ENCODE measurements at places on chromosomes 3 and 15.

GRCh38 chr3:27666272-27666671 is 55.9 kb downstream of the EOMES start:
- DNase-seq = no peak

GRCh38 chr3:184710870-184711492 is 883 bp downstream of the MAGEF1 start:
- DNase-seq = peak; percentile 28

- DNase-seq = no peak
These were observed 22.9 kb upstream of the TRA2B start for GRCh38 chr3:185960522-185961288.

DNA sequence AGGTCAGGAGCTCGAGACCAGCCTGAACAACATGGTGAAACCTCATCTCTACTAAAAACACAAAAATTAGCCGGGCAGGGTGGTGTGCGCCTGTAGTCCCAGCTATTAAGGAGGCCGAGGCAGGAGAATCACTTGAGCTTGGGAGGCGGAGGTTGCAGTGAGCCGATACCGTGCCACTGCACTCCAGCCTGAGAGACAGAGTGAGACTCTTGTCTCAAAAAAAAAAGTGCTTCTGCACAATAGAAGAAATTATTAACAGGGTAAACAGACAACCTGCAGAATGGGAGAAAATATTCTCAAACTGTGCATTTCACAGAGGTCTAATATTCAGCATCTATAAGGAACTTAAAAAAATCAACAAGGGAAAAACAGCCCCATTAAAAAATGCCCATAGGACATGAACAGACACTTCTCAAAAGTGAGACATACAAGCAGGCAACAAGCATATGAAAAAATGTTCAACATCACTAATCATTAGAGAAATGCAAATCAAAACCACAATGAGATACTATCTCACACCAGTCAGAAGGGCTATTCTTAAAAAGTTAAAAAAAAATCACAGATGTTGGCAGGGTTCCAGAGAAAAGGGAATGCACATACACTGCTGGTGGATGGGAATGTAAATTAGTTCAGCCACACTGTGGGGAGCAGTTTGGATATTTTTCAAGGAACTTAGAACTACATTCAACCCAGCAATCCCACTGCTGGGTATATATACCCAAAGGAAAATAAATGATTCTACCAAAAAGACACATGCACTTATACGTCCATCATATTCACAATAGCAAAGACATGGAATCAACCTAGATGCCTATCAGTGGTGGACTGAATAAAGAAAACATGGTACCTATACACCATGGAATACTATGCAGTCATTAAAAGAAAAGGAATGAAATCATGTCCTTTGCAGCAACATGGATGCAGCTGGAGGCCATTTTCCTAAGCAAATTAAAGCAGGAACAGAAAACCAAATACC is 75.5 kb downstream of the MSL2 start:
- DNase-seq = no peak

GRCh38 chr15:45842151-45842550 is 207.3 kb downstream of the SQOR start:
- no peak for DNase-seq

DNA sequence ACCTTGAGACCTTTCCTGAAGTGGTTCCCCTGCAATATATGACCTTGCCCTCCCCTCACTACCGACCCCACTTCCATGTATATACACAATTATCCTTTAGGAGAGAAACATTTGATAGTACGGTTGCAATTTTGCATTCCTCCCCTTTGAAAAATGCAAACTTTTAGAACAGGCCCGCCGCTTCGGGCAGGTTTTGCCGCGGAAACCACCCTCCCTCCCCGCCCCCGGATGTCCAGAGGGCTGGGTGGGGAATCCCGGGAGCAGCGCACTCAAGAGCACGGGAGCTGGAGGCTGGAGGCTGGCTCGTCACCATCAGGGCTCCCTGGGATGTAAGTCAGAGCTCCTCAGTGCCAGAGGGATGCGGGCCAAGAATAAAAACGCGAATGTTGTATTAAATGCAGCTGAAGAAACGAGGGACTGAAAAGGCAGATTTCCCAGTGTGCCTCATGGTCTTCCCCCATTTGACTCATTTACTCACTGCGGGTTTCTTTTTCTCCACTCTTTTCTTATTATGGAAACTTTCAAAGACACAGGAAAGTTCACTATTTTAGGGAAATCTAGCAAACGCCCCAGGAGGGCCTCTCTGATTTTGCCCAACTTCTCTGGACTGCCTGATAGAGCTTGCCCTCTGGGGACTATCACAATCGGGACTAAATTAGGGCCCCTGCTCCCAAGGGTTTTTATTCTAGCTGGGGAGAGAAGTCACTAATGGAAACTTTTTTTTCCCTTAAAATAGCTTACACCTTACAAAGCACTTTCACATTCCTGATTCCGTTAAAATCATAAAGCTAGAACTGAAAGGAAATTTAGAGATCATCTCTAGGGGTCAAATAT is 2.9 kb upstream of the USP3 start:
- DNase-seq = peak; percentile 82

DNA sequence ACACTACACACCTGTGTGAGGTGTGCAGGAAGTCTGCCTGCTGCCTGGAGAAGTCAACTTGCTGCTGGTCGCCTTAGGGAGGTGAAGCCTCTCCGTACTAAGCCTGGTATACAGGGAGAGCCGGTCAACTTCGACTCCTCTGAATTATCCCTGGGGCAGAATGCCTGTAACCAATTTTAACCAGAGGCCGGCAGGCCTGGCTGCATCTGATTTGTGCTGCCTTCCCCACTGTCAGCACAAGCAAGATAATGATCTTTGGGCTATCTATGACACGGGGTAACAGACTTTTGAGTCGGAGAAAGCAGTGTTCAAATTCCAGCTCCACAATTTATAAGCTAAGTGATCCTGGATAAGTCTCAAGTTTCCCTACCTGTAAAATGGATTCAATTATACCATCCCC is 42.3 kb downstream of the MAGEF1 start:
- no peak for DNase-seq

GRCh38 chr15:60074181-60074885 is 70.2 kb downstream of the FOXB1 start:
- no peak for DNase-seq

GRCh38 chr3:184815046-184815930 is 3.3 kb downstream of the VPS8 start:
- DNase-seq = peak; percentile 88

DNA sequence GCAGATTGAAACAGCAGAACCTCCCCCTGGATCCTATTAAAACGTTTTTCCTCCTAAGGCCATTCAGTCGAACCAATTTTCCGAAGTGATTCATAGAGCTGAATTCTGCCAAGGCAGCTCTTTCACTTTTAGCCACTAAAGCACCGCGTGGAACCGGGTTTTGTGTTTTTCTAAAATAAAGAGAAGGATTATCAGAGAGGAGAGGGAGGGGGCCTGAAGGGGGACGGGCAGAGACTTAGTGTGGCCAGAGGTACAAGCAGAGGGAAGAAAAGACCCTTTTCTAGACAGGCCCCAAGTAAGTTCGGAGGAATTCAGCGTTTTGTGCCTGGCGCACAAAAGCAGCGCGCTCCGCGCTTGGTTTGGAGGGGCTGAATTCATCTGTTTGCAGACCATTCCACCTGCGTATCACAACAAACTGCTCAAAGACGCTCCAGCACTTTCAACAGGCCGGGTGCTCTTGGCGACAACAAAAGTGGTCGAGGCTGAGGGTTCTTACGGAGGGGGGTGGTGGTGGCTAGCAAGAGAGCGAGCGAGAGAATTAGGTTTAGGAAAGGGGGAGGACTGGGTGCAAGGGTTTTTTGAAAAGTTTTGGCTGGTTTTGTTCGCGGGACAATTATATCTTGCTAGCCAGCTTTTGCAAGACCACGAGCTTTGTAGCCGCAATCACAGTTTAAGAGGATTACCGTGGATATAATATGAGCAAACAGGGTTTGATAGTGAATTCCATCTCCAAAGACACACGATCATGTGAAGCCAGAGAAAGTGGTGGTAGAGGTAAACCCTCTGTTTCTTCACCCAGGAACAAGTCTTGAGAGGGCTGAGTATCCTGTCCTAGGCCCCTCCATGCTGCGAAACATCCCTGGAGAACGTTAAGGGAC is 1.2 kb upstream of the FEZF2 start:
- DNase-seq = no peak

DNA sequence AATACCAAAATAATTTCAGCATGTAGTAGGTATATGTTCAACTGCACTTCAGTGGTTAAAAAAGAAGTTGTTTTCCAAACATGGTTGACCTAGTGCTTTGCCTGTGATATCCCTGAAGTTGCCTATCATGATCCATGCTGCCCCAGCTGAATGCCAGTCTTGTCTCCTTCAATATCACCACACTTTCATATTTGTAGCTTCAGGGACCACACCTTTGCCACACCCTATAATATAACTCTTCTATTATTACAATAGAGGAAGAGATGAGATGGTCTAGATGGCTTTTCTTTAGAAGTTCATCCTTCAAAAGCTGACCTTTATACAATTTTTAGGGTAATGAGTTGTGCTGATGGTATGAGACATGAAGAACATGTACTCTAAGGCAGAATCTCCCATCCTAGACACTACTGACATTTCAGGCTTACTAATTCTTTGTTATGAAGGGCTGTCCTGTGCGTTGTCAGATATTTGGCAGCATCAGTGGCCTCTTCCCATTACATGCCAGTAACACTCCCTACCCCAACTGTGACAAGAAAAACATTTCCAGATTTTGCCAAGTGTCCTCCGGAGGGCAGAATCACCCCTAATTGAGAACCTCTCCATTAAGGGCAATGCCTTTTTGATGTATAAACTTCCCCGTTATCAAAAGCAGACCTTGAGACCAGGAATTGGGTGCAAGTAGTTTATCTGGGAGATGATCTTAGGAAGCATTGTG is 76.2 kb upstream of the PLCL2 start:
- DNase-seq = no peak

DNA sequence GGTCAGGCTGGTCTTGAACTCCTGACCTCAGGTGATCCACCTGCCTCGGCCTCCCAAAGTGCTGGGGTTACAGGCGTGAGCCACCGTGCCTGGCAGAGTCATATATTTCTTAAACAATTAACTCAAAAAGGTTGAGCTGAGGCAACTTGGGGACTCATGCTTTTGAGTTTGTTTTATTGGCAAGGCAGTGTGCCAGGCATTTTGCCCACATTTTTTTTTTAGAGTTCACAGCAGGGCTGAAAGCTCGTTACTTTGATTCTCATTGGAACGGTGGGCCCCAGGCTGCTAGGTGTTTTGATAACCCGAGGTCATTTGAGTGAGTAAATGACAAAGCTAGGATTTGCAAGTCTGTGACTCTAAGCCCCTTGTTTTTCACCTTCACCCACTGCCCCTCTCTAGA is 76.2 kb downstream of the CCK start:
- no peak for DNase-seq

DNA sequence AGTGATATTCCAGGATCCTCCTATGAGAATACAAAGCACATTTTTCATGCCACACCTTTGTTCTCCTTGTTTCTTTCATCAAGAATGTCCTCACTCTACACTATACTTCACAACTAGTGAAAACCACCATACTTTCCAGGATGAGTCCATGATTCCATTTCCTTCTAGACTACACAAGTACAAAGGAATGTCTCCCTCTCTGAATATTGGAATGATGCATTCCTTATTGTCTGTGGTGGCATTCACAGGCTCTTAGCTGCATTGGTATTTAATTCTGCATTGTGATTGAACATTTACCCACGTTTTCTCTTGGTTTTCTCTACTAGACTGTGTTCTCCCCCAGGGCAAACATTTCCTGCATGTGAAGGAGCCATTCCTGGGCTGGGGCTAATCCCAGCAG is 217.5 kb downstream of the RAP2B start:
- DNase-seq = no peak

DNA sequence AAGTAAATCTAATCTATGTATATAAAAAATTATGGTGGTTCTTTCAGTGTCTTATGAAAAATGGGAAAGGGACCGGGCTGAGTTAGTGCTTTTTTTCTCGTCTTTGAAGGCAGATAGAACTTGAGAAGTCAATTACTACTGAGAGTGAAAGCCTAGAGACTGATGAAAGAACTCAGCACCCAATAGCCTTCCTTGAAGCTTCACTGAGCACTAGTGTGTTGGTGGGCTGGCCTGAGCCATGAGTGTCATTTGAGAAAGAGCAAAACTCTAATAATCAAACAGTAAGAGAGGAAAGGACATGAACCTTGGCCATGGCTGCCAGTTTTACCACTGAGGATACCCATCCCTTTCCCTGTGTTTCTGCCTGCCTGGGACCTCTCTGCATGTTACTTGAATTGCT is 428.3 kb upstream of the RASGRP1 start:
- DNase-seq = no peak

DNA sequence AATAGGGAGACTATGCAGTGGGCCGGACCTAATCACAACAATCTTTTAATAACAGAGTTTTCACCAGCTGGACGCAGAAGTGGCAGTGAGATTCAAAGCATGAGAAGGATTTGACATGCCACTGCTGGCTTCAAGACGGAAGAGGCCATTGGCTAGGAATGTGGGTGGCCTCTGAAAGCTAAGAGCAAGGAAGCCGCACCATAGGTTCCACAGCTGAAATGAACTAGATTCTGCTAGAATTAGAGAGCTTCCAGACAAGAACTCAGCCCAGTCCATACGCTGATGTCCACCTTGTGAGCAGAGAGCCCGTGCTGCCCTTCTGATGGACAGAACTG is 6.9 kb upstream of the NCBP2 start:
- DNase-seq = no peak

DNA sequence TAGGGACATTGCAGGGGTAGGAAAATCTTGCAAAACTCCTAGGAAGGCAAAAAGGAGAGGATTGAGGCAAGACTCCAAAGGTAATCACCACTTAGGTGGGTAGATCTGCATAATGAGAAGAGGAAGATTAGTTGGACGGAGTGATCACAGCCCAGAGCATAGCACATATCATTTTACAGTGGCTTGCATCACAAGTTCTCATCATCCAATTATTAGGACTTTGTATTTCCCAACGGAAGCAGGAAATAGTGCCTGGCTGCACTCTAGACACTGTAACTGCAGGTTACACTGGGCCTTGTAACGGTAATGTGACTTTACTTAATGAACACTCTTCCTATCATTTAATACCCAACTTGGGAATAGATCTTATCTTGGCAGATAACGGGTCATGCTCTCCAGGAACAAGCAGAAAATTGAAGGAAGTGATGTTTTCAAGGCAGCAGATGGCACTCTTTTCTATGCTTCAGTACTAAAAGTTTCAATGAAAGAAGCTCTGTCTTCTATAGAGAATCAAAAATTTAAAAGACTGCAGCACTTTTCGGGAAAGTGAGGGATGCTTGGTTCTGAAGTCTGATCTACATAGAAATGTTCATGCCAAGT is 101.9 kb upstream of the KCNMB2 start:
- DNase-seq = peak; percentile 46

GRCh38 chr3:88235102-88235501 is 85.3 kb downstream of the C3orf38 start:
- DNase-seq = peak; percentile 21

DNA sequence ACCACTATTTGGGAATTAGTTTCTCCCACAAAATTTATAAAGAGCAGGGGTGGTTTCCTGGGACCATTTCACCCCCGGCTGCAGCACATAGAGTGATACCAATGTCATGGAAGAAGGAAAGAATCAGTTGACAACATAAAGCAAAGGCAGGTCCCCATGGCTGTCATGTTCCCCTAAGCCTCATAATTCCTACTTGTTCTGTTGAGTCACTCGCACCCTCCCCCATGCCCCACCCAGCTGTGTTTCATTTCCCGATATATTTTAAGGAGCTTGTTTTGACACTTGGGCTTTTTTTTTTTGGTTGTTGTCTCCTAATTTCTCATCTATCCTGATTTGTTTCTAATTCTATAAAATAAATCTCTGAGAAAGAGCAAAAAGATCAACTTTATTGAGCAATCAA is 24.9 kb downstream of the ERC2 start:
- no peak for DNase-seq
